ENCODE measurements at places on chromosomes 3 and 15. TPM values are rescaled to one million over a fixed set of nuclear protein-coding genes. Genes with fewer than 3 reads are reported as not detected.

DNA sequence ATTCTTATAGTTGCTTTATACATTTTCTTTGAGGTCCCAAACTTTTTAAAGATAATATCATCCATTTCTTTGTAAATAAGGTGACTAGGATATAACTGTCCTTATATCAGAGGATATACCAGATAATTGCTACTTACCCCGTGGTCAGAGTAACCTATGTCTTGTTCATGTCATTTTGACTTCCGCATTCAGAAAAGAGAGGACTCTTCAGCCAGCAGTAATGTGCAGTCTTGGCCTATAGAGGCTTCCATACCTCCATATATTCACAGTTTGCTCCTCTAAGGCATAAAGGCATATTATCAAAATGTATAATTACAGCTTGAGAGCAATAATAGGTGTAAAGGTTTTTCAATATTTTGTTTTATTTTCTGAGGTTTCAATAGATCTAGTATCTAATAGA is 38.5 kb downstream of the EPHA6 start:
- no peak overlapping the region for H3K27ac ChIP-seq
- no peaks in the 10 kb centered on the region for H3K36me3 ChIP-seq
- no peak for DNase-seq
- no peaks in the 10 kb centered on the region for H3K4me1 ChIP-seq
- no peak overlapping the region for H3K4me3 ChIP-seq

GRCh38 chr3:193704431-193704830 is 111.4 kb downstream of the OPA1 start:
- no peak for DNase-seq
- H3K4me3 ChIP-seq, result no peak overlapping the region
- no peaks in the 10 kb centered on the region for H3K27me3 ChIP-seq
- no peak overlapping the region for H3K27ac ChIP-seq

DNA sequence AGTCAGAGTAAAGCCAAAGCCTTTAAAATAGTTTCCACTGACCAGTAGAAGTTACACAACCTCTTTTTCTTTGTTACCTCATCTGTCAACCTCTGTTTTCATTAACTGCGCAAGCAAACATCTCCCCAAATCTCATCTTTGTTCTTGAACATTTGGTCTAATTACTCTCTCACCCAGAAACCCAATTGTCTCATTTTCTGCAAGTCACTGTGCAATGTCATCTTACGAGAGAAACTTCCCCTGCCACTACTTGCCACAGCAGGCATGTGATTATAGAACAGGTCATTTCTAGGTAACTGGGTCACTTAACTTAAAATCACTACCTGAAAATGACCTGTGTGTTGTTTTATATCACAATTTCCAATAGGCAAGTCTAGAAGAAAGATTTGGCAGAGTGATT is 159.4 kb downstream of the SI start:
- no peaks in the 10 kb centered on the region for H3K4me1 ChIP-seq
- H3K27me3 ChIP-seq, result no peaks in the 10 kb centered on the region
- H3K4me3 ChIP-seq, result no peak overlapping the region
- H3K36me3 ChIP-seq, result no peaks in the 10 kb centered on the region
- DNase-seq, result no peak

- no peaks in the 10 kb centered on the region for H3K36me3 ChIP-seq
- H3K27ac ChIP-seq, result no peak overlapping the region
- no peak for DNase-seq
- no peaks in the 10 kb centered on the region for H3K4me1 ChIP-seq
- H3K4me3 ChIP-seq, result no peak overlapping the region
Observed at GRCh38 chr15:65914386-65914785, 45.1 kb downstream of the RAB11A start.

DNA sequence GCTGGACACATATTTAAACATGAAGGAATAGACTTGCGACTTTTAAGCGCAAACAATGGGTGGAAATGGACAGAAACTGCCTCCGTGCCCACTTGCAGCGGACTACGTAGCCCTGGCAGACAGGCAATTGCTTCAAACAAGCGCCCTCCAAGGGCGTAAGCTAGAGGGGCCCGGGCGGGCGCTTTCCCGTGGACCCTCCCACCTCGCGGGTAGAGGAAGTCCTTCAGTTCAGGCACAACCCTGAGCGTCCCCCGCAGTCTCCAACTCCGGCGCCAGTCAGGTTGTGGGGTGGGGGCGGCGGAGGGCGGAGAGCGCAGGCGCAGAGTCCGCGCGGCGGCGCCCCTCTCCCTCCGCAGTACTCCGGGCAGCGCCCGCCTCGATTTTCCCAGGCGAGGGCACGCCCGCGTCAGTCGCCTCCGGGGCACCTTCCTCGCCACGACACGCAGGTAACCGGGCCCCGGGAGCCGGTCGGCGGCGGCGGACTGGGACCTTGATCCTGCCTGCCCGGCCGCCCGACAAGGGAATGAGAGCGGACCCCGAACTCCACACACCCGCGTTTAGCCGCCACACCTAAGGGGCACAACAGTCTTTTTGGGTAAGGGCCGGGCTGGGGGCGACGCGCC is at the start of gene SLC35G2:
Gene SLC35G2 (plus strand): TSS at position 358 of the 623 bp plus-strand sequence. CDS start 35,335 bp downstream, outside the sequence.
- no peaks in the 10 kb centered on the region for H3K36me3 ChIP-seq
- H3K4me3 ChIP-seq, result peak within 1 kb of the TSS; percentile 67
- peaks cover 19% of the 10 kb centered on the region for H3K4me1 ChIP-seq
- peak within 1 kb of the TSS; percentile 53 for H3K27ac ChIP-seq
- no peaks in the 10 kb centered on the region for H3K27me3 ChIP-seq

DNA sequence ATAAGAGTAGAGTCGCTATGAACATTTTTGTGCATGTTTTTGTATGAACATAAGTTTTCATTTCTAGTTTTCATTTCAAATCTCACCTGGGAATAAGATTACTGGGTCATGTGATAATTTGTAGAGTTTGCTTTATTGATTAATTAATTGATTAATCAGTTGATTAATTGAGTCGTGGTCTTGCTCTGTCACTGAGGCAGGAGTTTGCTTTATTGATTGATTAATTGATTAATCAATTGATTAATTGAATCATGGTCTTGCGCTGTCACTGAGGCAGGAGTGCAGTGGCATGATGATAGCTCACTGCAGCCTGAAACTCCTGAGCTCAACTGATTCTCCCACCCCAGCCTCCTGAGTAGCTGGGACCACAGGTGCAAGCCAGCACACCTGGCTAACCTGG is 111.6 kb downstream of the TCF12 start:
- no peak overlapping the region for H3K4me3 ChIP-seq
- no peaks in the 10 kb centered on the region for H3K27me3 ChIP-seq
- H3K36me3 ChIP-seq, result no peaks in the 10 kb centered on the region

- peaks cover 8% of the 10 kb centered on the region for H3K36me3 ChIP-seq
- no peak overlapping the region for H3K27ac ChIP-seq
- DNase-seq, result no peak
Observed at GRCh38 chr3:49740427-49740826, 16.7 kb upstream of the GMPPB start.

GRCh38 chr15:52259503-52259902 is 36.1 kb downstream of the MYO5C start:
- no peak for DNase-seq
- H3K4me1 ChIP-seq, result peaks cover 36% of the 10 kb centered on the region
- H3K27me3 ChIP-seq, result no peaks in the 10 kb centered on the region

DNA sequence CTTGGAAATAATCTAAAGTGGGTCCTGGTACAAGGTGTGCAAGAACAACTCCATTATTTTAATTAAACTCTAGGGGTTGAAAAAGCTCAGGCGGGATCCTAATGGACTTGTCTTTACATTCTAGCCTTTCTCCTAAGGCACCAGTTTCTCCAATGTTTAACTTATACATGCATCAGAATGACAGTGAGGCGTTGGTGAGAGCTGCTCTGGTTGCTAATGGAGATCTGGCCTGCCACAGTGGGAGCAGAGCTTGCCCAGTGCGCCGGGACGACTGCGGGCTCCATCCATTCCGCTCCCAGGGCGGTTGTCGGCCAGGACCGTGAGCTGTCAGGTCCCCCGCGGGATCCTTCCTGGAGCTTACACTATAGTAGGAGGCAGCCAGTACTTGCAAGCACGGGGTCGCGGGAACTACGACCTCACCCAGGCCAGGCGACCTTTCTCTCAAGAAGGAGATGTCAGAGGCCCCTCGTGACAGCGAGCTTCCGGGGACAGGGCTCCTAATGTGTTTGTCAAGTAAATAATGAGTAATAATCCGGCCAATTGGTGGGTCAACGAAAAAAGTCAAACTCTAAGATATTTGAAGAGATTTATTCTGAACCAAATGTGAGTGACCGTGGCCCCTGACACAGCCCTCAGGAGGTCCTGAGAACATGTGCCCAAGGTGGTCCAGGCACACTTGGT is 991 bp upstream of the HIGD1A start:
- peaks cover 24% of the 10 kb centered on the region for H3K4me1 ChIP-seq
- no peaks in the 10 kb centered on the region for H3K36me3 ChIP-seq
- no peak for DNase-seq
- peak overlapping the region; percentile 84 for H3K4me3 ChIP-seq
- no peaks in the 10 kb centered on the region for H3K27me3 ChIP-seq

- H3K27ac ChIP-seq, result no peak overlapping the region
- H3K27me3 ChIP-seq, result no peaks in the 10 kb centered on the region
- no peak overlapping the region for H3K4me3 ChIP-seq
Observed at GRCh38 chr3:72973031-72973723, 23.4 kb upstream of the PPP4R2 start.

DNA sequence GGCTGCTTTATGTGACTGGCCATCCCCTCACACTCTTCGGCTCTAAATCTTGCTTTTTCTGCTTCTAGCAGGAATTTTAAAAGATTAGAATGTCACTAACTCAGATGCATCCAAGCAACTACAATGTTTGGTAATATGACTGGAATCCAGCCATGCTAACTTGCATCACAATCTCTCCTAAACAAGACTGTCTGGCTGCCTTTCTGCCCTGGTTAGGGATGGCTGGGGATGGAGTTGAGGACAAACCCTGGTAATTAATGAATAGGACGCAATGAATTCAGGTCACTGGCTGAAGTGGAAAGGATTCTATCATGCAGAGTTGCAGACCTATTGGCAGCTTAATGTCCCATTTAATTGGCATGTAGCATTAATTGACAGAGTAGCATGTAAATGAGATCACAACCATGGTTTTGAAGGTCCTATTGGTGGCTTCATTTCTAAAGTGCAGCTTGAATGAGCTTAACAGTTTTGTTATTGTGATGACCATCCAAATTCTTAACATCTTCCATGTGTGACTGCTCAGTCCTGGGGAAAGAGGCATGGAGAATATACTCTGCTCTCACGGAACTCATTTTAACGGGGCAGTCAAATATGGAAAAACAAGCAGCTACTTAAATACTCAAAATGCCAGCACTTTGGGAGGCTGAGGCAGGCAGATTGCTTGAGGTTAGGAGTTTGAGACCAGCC is 21.7 kb downstream of the NMNAT3 start:
- H3K27me3 ChIP-seq, result no peaks in the 10 kb centered on the region
- no peak for DNase-seq
- H3K27ac ChIP-seq, result no peak overlapping the region
- no peak overlapping the region for H3K4me3 ChIP-seq

- no peaks in the 10 kb centered on the region for H3K36me3 ChIP-seq
- no peak for DNase-seq
- 0 out of 2 replicates have a peak, but pooled peaks cover 5% of the 10 kb centered on the region for H3K4me1 ChIP-seq
- no peaks in the 10 kb centered on the region for H3K27me3 ChIP-seq
Observed at GRCh38 chr3:12922306-12922705, 80.9 kb upstream of the RPL32 start.

DNA sequence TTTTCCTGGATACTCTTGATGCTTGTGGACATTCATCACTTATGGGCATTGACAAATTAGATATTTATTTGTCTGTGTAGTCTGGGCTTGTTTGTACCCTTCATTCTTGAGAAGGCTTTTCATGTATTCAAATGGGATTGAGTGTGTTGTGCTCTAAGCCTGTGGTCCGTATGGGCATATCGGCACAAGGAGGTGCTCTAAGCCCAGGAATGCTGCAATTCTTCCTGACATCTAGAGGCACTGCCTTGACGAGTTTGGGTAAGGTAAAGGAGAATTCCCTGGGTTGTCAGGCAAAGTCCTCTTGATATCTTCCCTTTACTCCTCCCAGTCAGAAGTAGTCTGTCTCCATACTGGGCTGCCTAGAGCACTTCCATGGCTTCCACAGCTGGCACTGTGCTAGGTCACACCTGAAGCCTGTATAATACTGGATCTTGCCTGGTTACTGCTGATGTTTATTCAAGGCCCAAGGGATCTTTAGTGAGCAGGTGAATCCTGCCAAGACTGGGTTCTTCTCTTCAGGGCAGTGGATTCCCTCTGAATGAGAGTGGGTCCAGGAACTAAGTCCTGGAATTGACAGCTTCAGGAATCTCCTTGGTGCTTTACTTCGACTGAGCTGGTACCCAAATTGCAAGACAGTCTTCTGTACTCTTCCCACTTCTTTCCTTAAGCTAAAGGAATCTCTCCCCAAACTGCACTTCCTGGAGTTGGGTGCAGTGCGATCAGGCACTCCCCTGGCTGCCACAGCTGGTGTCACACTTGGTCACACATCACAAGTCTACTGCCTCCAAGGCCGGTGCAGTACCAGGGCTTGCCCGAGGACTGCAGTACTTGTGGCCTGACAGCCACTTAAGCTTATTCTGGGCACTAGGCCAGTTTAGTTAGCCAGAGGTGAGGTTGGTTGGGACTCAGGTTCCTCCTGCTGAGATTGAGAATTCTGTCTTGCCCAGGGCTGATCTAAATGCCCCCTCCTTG is 46.0 kb downstream of the GALK2 start:
- H3K4me3 ChIP-seq, result no peak overlapping the region
- H3K27ac ChIP-seq, result no peak overlapping the region
- no peaks in the 10 kb centered on the region for H3K27me3 ChIP-seq
- no peaks in the 10 kb centered on the region for H3K4me1 ChIP-seq

- H3K4me3 ChIP-seq, result no peak overlapping the region
- DNase-seq, result no peak
- H3K27ac ChIP-seq, result no peak overlapping the region
- no peaks in the 10 kb centered on the region for H3K36me3 ChIP-seq
Observed at GRCh38 chr3:33006571-33007286, 55.3 kb downstream of the CCR4 start.

- no peaks in the 10 kb centered on the region for H3K36me3 ChIP-seq
- H3K4me1 ChIP-seq, result no peaks in the 10 kb centered on the region
- no peak overlapping the region for H3K4me3 ChIP-seq
Observed at GRCh38 chr3:64038253-64038767, 15.0 kb upstream of the PSMD6 start.

Gene NAA80
- total RNA-seq, result 25.7 TPM

Gene PLAAT1
- total RNA-seq, result not detected

Gene ITGB5
- 287 TPM for total RNA-seq

Gene GREM1
- total RNA-seq, result 0.48 TPM

Gene POPDC2
- total RNA-seq, result 3.5 TPM

Gene KIF9
- total RNA-seq, result 21.4 TPM

Gene MINAR1
- total RNA-seq, result 0.22 TPM

Gene SRGAP3
- total RNA-seq, result 12.9 TPM

Gene PCLAF
- total RNA-seq, result 70.4 TPM

Gene TMEM62
- total RNA-seq, result 12.5 TPM

Measured in PC-9 (cell line).